Breast epithelium (tissue), 4 donors: ENCODE measurements at places on chromosomes 12 and 14.

DNA sequence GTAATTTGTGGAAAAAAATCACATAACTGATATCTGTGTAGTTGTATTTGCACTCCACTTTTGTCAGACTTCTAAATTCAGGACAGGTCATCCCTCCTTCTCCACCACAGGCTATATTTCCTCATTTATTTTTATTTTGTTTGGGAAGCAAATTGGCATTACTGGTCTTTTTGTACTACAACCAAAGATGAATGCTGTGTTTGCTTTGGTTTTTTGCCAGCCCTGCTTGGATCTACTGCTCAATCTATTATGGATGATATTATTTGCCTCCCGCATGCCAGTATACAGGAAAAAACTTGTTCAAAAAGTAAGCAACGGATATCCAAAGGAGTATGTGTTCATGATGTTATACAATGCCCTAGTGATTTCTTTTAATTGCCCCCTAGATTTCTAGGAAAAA, 948.8 kb downstream of the TRHDE start:
- no peak for DNase-seq

GRCh38 chr12:132578118-132578517, 32.3 kb downstream of the LRCOL1 start:
- no peak for DNase-seq

DNA sequence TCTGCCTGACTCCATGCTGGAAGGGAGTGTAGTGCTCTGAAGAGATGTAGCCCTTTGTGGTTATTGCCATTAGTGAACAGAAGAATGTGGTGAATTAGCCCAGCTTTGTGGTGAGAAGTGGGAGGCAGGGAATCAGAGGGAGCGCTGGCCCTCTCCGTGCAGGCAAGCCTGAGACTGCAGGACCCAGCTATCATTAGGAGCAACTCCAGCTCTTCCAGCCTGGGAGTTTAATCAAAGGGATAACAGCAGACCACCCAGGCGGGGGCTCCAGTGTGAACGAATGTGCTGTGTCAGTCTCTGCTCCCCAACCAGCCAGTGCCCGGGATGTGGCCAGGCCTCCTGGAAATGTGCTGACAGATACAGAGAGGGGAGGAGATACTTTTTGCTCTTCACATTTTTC, 142.7 kb downstream of the TTLL5 start:
- DNase-seq = no peak

DNA sequence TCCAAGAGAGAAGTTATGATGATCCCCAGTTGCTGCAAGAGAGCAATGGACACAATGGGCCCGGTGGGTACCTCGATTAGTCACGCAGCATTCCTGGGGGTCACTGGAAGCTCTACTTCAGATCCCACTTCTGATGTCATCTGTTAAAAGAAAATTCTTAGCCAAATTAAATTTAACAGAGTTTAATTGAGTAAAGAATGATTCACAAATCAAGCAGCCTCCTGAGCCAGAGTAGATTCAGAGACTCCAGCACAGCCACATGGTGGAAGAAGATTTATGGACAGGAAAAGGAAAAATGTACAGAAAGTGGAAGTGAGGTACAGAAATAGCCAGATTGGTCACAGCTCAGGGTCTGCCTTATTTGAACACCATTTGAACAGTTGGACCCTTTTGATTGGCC, 107.5 kb downstream of the SPTSSA start:
- no peak for DNase-seq

- DNase-seq = no peak
Measured at GRCh38 chr14:81582420-81582819, 48.8 kb upstream of the SEL1L start.

- no peak for DNase-seq
Measured at GRCh38 chr14:35699791-35700444, 109.2 kb downstream of the RALGAPA1 start.

GRCh38 chr12:4434706-4435425, 10.7 kb downstream of the FGF6 start:
- no peak for DNase-seq

DNA sequence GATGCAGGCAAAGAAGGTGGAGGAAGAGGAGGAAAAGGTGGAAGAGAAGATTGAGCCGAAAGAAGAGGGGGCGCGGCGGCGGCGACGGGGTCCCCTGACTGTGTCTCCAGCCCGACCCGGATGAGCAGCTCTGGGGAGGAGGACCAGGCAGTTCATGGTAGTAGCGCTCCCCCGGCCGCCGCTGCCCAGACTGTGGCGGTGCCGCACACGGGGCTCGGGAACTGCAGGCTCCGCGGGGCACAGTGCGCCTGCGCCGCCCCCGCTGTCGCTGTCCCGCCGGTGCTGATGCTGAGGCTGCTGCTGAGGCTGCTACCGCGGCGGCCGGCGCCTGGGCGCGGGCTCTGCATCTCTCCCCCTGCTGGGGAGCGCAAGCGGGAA, at the start of gene KCNH5:
TSS of gene KCNH5 (minus strand) at position 225 of the 378 bp plus-strand sequence. CDS start 272 bp downstream, outside the sequence.
- no peak for DNase-seq

GRCh38 chr12:52254965-52255751, 19.3 kb upstream of the KRT86 start:
- no peak for DNase-seq

DNA sequence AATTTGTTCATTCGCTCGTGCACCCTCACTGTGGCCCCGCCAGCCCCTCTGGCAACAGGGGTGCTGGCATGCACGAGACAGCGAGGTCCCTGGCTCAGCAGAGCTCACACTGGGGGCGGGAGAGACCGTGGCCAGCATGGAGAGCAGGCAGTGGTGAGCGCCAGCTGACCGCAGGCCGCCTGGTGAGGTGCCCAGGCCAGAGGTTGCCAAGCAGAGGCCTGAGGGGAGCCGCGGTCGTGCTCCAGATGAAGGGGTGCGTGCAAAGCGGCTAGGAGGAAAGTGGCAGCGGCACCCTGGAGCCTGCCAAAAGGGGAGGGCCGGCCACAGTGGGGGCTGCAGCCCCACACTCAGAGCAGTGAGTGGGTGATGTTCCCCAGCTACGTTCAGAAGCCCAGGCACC, 56.1 kb downstream of the CDC42BPB start:
- DNase-seq = no peak

DNA sequence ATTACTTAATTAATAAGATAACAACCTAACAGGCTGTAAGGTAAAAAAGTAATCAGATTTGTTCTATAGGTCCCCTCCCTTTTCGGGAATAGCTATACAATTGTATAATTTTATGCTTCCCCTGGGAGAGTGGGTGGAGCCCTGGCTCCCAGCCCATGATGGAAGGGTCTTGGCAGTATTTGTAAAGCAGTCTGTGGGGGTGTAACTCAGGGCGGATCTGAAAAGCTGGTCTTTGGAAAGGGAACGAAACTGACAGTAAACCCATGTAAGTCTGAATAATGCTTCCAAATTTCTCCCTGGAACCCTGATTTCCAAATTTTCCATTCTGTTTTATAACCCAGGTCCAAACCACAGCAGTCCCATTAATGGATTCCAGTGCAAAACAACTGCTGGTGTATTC, 110.4 kb downstream of the DAD1 start:
- DNase-seq = no peak

- DNase-seq = no peak
Measured at GRCh38 chr14:36975834-36976233, 196.6 kb downstream of the SLC25A21 start.

DNA sequence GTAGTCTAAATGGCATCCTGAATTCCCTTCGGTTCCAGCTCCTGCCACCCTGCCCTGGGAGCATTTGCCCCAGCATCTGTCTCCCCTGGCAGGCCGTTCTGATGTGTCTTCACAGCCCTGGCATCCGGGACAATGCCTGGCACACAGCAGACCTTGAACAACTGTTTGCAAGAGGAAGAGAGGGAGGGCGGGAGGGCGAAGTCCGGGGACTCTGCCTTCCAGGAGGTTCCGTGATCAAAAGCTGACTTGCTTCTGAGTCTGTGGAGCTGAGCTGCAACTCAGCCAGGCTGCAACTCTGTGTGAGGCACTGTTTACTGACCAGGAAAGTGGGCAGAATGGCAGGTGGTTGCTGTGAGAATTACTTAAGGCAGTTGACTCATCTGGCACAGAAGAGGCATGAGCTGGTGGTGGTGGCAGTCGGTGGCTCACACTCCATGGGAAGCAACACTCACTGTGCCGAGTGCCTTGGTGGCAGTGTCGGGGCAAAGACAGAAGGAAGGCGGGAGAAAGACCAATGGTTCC, 61.1 kb upstream of the DLK1 start:
- no peak for DNase-seq

- DNase-seq = no peak
Measured at GRCh38 chr12:116853507-116853906, 27.7 kb downstream of the HRK start.

GRCh38 chr12:125262851-125263250, 197.6 kb downstream of the AACS start:
- DNase-seq = no peak

GRCh38 chr14:93994919-93995682, 2.0 kb upstream of the CCDC197 start:
- no peak for DNase-seq

GRCh38 chr12:55711786-55712553, 3.9 kb upstream of the BLOC1S1 start:
- DNase-seq = no peak

DNA sequence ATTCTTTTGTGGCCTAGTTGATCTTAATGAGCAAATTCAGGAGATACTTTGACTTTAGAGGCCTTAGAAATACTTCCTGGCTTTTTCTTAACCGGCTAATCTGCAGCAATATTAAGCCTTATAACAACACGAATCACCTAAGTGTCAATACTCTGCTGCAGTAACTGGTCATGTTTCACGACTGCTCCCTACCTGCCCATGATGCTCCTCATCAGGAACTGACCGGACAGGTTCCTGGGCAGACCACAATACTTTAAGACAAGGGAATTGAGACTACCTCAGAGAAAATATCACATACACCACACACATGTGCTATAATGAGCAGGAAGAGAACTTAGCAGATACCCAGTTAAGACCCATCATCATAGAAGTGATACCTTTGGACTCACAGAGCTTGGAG, 211.9 kb upstream of the BMP4 start:
- DNase-seq = no peak

GRCh38 chr12:122825773-122826724, 9.2 kb upstream of the HIP1R start:
- no peak for DNase-seq

GRCh38 chr14:58572473-58572853, 65.3 kb upstream of the DACT1 start:
- no peak for DNase-seq

GRCh38 chr14:60514741-60515491, 6.0 kb downstream of the SIX6 start:
- DNase-seq = no peak

DNA sequence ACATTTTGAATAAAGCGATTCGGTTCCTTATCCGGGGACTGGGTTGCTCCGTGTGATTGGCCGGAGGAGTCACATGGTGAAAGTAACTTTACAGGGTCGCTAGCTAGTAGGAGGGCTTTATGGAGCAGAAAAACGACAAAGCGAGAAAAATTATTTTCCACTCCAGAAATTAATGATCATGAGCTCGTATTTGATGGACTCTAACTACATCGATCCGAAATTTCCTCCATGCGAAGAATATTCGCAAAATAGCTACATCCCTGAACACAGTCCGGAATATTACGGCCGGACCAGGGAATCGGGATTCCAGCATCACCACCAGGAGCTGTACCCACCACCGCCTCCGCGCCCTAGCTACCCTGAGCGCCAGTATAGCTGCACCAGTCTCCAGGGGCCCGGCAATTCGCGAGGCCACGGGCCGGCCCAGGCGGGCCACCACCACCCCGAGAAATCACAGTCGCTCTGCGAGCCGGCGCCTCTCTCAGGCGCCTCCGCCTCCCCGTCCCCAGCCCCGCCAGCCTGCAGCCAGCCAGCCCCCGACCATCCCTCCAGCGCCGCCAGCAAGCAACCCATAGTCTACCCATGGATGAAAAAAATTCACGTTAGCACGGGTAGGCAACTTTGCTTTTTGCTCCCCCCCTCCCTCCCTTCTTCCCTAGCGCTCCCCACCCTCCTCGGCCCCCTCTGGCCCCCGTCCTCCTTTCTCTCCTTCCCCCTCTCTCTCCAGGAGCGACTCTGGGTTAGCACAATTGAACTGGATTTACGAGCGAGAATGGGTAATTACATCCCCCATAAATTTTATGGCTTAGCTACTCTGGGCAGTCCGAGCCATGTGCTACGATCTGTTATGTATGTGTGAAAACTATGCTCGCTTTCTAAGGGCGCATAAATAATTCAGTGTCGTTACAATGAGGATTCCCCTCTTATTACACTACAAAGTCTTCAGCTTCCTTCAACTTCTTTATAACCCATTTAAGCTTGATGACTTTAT, at the start of gene HOXC4:
TSS of gene HOXC4 (plus strand) at position 85 of the 991 bp plus-strand sequence. CDS start at position 173, 88 bp downstream.
- no peak for DNase-seq

DNA sequence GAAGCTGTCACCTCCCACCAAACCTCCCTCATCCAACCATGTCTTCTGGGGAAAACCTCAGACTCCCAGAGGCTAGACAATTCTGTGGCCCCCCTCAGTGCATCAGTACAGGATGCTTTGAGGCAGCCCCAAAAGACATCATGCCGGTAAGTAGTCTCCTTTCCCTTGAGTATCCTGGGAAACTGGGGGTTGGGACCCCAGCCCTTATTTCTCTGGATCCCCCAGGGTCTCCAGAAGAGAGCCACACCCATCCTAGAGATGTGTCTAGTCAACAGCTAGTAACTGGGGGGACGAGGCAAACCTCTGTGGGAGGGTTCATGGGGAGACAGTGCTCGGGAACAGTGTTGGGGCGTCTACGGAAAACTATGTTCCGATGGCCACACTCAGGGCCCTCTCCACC, 974.2 kb upstream of the TMEM132C start:
- DNase-seq = no peak
